ENCODE measurements at places on chromosomes 2 and 18.

- no peak for DNase-seq
Observed at GRCh38 chr18:741931-742512, 29.6 kb upstream of the ENOSF1 start.

DNA sequence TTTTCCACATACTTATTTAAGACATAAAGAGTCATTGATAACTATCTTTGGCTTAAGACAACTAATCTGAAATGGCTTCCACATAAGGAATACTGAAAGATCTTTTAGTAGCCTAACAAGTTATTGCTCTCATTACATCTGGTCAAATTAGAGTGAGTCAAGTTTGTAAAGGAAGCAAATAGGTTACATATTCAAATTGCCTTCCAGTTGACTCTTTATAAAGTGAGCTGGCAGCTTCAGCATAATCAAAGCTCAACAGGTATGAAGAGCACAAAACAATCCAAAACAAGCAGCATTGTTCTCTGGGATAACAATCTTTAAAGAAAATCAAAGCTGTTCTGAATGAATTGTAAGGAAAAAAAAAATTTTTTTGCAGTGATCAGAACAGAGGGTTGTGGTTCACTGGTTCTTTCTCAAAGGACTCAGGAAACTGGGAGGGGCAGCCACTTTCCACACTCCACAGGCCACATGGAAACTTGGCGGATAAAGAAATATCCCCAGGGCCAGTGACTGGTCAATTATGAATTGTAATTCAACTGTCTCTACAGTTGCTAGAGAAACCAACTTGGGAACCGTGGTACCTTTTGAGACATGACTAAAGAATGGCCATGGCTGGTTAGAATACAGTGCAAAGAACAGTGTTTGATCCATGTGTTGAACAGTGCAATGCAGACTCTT is 369.3 kb upstream of the KCNH7 start:
- DNase-seq: no peak

- no peak for DNase-seq
Observed at GRCh38 chr18:47992266-47992665, 61.8 kb upstream of the SMAD2 start.

DNA sequence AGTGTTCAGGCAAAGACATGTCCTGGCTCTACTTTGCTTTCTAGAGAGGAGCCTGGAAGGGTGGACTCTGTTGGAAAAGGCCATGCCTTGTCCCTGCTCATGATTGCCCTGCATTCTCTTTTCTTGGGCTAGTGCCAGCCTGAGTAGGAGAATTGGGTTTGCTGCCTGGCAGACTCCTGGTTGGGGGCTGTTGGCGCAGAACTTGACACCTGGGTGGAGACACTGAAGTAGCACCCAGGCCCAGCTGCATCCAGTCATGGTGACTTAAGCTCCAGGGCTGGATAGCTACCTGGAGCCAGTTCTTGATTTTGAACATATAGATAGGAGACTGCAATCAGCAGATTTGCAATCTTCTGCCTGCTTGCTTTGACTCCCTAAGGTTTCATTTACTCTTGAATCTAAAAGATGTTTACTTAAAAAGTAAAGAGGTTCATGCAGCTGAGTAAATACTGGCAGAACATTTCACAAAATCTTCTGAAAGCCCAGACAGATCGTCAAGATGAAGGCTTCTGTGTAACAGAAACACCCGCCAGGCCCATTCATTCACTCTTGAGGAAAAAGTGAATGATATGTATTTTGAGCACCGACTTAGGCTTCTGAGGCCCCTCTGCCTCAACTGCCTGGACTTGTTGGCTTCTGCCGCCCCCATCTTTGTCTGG is 38.0 kb upstream of the YWHAQ start:
- DNase-seq: no peak

- no peak for DNase-seq
Observed at GRCh38 chr2:176151442-176152287, at the start of gene HOXD4. HOXD4 (plus strand) TSS chr2:176151550; CDS start chr2:176151634, 84 bp downstream.

DNA sequence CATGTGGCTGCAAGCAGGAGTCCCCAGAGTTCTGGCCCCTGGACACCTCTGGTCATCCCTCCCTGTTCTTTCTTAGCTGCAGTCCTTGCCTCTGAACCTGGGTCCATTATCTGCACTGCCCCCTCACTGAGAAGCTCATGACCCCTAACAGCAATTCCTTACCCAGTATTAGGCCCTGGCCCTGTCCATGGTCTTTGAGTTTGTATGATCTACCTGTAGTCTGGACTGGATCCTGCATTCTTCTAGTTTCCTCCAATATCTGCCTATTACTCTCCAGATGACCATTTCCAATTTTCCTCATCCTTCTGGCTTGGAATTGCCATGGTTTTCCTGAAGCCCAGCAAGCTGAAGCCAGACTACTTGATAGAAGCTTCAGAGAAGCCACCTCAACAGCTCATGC is 302.4 kb upstream of the HS6ST1 start:
- no peak for DNase-seq

DNA sequence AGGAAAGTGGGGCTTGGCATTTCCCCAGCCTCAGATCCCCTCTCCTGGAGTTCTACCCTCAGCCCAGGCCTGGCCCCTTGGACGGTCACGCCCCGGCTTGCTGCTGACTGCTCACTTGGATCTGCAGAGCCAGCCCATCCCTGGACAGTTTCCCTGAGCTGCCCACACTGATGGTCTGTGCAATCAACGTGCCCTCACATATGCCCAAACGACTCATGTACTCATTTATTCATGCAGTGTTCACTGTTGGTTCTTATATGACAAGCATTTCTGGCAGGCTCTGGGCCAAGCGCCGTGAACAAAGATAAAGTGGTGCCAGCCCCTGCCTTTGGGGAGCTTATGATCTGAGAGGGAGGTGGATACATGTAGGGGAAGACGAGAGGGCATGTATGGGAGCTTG is 20.3 kb upstream of the GLI2 start:
- DNase-seq: no peak

GRCh38 chr2:160397530-160397865 is 96.1 kb downstream of the RBMS1 start:
- DNase-seq: no peak

- DNase-seq: no peak
Observed at GRCh38 chr2:151085181-151085611, 176.5 kb downstream of the RBM43 start.

- no peak for DNase-seq
Observed at GRCh38 chr2:47666332-47666731, 116.6 kb upstream of the MSH6 start.

GRCh38 chr2:30260941-30261340 is 29.6 kb downstream of the LBH start:
- no peak for DNase-seq

DNA sequence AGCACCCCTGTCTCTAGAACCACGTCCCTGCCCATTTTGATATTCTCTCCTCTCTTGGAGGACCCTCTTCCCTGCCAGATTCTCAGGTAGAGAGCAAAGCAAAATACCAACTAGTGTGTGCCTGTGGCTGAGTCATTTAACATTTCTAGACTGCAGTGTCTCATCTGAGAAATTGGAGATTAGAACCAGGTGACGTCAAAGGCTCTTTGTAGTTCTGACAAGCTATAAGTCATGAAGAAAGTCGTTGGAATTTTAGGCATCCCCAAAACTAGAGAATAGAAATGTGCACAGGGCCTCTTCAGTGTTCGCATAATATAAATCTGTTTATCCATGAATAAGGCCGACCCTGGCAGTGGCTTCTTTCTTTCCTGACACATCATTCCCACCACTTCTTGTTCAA is 74.4 kb upstream of the TANC1 start:
- DNase-seq: no peak

- DNase-seq: no peak
Observed at GRCh38 chr2:26298638-26299393, 47.1 kb upstream of the SELENOI start.

- DNase-seq: no peak
Observed at GRCh38 chr2:213238753-213239495, 45.3 kb upstream of the SPAG16 start.

DNA sequence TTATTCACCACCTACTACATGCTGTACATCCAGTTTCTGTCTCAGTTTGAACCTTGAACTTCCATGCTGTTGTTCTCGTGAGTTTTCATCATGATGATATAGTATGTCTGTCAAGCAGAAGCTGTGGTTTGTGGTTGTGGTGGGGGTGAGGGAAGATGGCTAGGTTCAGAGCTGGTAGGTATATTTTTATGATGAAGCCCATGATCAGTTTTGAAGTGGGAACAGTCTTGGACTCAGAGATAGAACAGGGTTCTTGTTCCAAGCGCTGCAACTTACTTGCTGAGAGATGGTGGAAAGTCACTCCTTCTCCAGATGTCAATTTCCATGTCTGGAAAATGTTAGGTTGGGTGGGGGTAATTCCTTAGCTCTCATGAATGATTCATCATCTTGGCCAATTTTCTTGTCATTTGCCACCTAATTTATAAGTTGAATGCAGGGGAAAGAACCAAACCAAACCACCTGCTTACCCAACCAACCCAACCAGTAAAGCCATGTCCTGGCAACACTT is 21.6 kb downstream of the PMAIP1 start:
- no peak for DNase-seq

GRCh38 chr2:117058366-117058765 is 756.1 kb upstream of the DDX18 start:
- DNase-seq: no peak

DNA sequence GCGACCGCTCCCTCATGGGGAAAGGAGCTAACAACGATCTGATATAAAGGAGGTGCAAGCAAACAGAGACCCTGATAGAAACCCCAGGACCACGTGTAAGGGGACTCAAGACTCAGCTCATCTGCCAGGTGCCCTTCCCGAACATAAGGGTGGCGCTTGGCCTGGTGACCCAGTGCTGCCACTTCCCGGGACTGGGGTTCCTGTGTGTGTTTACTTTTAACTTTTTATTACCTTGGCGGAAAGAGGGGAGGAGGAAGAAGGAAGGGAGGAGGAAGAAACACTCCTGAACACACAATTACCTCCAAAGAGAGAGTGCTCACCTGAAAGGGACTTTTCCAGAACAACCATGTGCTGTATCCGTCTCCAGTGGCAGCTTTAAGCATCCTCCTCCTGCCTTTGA is 56.5 kb upstream of the EDAR start:
- DNase-seq: no peak

GRCh38 chr2:24830351-24830750 is 37.1 kb downstream of the CENPO start:
- no peak for DNase-seq

- DNase-seq: no peak
Observed at GRCh38 chr2:241138471-241138870, 10.8 kb downstream of the PASK start.
